ENCODE measurements at places on chromosomes 13 and 19. TPM values are rescaled to one million over a fixed set of nuclear protein-coding genes. Genes with fewer than 3 reads are reported as not detected.

DNA sequence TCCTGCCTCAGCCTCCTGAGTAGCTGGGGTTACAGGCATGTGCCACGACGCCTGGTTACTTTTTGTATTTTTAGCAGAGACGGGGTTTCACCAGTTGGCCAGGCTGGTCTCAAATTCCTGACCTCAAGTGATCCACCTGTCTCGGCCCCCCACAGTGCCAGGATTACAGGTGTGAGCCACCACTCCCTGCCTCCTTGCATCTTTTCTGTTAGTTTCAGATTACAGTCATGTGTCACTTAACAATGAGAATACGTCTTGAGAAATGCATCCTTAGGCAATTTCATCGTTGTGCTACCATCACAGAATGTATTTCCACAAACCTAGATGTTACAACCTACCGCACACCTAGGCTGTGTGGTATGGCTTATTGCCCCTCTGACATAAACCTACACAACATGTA is 180.4 kb downstream of the TM9SF2 start:
- peaks cover 3% of the 10 kb centered on the region for H3K4me1 ChIP-seq
- H3K4me3 ChIP-seq: no peak overlapping the region
- no peak overlapping the region for H3K27ac ChIP-seq
- H3K27me3 ChIP-seq: peaks cover 10% of the 10 kb centered on the region
- no peak for DNase-seq

DNA sequence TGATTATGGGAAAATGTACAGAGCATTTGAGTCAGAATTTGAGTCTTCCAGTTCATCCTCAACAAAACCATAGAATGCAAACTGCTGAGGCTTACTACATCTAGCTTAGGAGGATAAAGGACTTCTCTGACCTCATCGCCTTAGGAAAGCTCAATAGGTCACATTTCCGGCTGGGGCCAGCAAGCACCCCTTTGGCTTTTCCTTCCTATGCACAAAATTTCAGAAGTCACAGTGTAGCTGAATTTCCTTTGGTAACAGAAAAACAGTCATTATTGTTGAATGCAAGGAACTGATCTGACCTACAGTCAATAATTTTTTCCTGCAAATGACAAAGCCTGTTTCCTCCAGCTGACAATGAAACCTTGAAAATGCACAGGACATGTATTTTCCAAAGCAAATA is 32.8 kb upstream of the LRCH1 start:
- H3K4me3 ChIP-seq: no peak overlapping the region
- DNase-seq: no peak
- no peaks in the 10 kb centered on the region for H3K36me3 ChIP-seq
- H3K27ac ChIP-seq: no peak overlapping the region

DNA sequence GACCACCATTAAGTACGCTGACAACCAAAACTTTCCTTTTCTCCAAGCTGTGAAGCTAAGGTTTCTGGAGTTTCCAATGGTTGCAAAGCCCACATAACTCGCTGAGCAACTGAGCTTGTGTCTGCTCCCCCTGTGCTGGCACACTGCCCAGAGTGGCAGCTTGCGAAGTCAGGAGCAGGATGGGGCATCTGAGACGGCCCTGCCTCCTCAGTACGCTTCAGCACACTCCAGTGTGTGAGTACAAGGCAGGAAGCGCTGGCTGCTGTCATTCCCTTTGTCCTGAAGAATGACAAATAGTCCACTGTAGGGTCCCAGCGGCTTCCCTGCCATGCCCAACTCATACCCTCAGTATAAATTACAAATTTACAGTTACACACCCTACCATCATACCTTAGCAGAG is 51.5 kb downstream of the SKA3 start:
- H3K27ac ChIP-seq: no peak overlapping the region
- H3K27me3 ChIP-seq: no peaks in the 10 kb centered on the region
- peak; percentile 58 for DNase-seq

- H3K4me3 ChIP-seq: no peak overlapping the region
- no peak for DNase-seq
- H3K27ac ChIP-seq: no peak overlapping the region
- H3K27me3 ChIP-seq: peaks cover 96% of the 10 kb centered on the region
Observed at GRCh38 chr13:78597602-78597932, 5.8 kb downstream of the POU4F1 start.

DNA sequence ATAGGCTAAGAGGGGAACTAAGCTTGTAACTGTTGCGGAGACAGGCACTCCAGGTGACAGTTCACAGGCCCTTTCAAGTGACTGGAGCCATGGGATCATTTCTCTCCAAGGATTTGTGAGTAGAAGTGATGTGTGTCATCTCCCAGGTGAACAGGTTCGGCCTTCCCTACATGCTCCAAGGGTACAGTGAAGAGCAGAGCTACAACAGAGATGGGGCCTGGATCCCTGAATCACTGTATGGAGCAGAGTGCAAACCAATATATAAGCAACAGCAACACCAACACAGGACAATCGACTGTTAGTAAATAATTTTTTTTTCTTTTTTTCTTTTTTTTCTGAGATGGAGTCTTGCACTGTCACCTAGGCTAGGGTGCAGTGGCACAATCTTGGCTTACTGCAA is 15.0 kb downstream of the ZSCAN18 start:
- H3K36me3 ChIP-seq: peaks cover 62% of the 10 kb centered on the region
- no peaks in the 10 kb centered on the region for H3K27me3 ChIP-seq
- no peak for DNase-seq

- H3K27me3 ChIP-seq: no peaks in the 10 kb centered on the region
- no peak overlapping the region for H3K27ac ChIP-seq
- no peak overlapping the region for H3K4me3 ChIP-seq
- DNase-seq: no peak
- H3K4me1 ChIP-seq: peaks cover 51% of the 10 kb centered on the region
Observed at GRCh38 chr19:18763674-18764590, 27.2 kb downstream of the COMP start.

DNA sequence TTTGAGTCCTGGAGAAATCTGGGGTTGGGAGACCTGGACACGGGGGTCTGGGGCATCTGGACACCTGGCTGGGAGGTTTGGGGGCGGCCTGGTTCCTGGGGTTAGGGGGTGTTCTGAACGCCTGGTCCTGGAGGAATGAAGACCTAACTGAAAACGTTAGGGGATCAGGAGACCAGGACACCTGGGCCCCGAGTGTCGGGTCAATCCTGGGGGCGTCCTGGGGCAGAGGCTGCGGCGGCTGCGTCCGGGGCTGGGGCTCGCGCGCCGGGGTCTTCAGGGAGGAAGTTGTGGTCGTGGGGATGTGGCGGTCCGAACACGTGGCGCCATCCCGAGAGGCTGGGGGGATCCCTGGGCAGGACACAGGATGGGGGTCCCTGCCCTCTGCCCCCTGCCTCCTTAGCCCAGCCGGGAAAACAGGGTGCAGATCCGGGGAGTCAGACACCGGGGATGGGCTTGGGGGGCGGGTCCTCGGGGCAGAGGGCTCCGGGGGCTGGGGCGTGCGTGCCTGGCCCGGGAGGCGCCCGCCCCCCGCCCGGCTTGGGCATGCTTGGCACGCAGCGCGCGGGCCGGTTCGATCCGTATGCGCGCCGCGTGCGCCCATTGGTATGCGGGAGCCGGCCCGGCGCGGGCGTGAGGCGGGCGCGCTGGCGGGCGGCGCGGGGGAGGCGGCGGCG is 632 bp downstream of the NPAS1 start:
- no peak overlapping the region for H3K27ac ChIP-seq
- peaks cover 38% of the 10 kb centered on the region for H3K4me1 ChIP-seq
- no peak for DNase-seq
- no peaks in the 10 kb centered on the region for H3K36me3 ChIP-seq

- no peaks in the 10 kb centered on the region for H3K27me3 ChIP-seq
- DNase-seq: no peak
- H3K27ac ChIP-seq: no peak overlapping the region
- H3K4me1 ChIP-seq: no peaks in the 10 kb centered on the region
- no peaks in the 10 kb centered on the region for H3K36me3 ChIP-seq
- no peak overlapping the region for H3K4me3 ChIP-seq
Observed at GRCh38 chr13:50309882-50310594, 294.8 kb downstream of the KCNRG start.

DNA sequence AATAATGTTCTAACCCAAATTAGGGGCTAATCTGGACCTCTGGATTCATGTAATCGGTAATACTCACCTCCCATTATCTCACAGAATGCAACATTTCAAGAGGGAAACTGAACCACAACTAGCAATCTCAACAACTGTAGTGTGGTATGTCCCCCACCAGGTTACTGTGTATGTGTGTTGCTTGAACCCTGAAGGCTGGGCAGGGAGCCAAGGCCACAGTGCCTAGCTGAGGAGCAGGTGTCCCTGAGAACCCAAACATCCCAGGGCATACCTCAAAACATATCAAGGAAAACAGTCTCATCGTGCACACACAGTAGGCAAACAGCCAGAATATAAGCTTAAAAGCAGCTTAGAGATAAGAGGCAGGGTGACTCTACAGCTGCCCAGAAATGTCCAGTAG is 20.5 kb upstream of the NEK3 start:
- no peaks in the 10 kb centered on the region for H3K27me3 ChIP-seq
- peaks cover 27% of the 10 kb centered on the region for H3K36me3 ChIP-seq
- no peak overlapping the region for H3K4me3 ChIP-seq
- H3K4me1 ChIP-seq: no peaks in the 10 kb centered on the region
- no peak overlapping the region for H3K27ac ChIP-seq
- no peak for DNase-seq

DNA sequence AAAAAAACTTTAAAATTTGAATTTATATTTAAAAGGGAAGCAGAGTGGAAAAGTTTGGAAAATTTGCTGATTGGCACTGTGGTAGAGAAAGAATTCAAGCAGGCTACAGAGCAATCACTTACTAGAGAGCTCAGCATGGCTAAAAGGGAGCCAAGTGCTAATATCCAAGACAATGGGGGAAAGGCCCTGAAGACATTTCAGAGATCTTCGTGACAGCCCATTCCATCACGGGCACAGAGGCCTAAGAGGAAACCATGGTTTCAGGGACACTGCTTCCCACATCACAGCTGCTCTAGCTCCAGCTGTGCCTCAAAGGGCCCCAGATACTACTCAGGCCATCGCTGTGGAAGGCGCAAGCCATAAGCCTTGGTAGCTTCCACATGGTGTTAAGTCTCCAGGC is 73.7 kb downstream of the SGCG start:
- H3K36me3 ChIP-seq: no peaks in the 10 kb centered on the region
- no peak for DNase-seq
- H3K27me3 ChIP-seq: no peaks in the 10 kb centered on the region
- H3K27ac ChIP-seq: no peak overlapping the region

- no peak for DNase-seq
- no peak overlapping the region for H3K4me3 ChIP-seq
- no peak overlapping the region for H3K27ac ChIP-seq
- H3K4me1 ChIP-seq: no peaks in the 10 kb centered on the region
- no peaks in the 10 kb centered on the region for H3K27me3 ChIP-seq
Observed at GRCh38 chr13:49265822-49266221, 18.1 kb downstream of the CDADC1 start.

DNA sequence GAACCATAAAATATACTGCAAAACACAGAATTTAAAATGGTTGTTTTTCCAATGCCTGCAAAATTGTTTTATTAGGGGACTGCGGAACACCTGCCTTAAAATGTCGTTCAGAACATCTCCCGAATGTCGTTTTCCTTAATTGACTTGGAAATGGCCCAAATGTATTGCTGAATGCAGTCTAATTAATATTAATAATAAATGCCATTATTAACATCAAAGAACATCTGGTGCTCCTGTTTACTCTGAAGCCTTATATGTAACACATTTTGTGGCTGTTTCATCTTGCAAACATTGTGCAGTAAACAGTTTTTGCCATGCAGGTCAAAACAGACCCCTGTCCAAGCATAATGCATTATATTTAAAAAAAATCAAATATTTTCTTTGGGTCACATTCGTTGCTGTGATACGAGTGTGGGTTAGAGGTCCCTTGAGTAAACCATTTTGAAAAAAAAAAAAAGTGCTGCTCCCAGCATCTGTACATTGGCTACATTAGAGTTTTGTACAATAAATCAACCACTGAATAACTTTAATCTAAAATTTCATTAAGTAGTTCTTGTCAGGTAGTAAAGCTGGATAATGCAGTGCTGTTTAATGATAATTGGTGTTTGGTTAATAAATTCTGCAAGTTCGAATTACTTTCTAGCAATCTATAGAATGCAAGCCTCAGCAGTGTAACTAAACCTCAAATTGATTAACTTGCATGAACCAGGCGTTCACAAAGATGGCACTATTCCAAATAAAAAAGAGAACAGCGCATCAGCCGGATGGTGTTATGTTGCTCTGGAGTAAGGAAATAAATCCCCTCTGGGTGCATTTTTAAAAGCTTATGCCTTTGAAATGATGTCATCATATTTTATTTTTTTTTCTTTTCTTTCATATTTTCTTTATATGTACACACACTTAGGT is 140.2 kb downstream of the ZNF536 start:
- H3K27me3 ChIP-seq: no peaks in the 10 kb centered on the region
- DNase-seq: no peak
- no peak overlapping the region for H3K4me3 ChIP-seq
- no peaks in the 10 kb centered on the region for H3K36me3 ChIP-seq
- peaks cover 3% of the 10 kb centered on the region for H3K4me1 ChIP-seq

DNA sequence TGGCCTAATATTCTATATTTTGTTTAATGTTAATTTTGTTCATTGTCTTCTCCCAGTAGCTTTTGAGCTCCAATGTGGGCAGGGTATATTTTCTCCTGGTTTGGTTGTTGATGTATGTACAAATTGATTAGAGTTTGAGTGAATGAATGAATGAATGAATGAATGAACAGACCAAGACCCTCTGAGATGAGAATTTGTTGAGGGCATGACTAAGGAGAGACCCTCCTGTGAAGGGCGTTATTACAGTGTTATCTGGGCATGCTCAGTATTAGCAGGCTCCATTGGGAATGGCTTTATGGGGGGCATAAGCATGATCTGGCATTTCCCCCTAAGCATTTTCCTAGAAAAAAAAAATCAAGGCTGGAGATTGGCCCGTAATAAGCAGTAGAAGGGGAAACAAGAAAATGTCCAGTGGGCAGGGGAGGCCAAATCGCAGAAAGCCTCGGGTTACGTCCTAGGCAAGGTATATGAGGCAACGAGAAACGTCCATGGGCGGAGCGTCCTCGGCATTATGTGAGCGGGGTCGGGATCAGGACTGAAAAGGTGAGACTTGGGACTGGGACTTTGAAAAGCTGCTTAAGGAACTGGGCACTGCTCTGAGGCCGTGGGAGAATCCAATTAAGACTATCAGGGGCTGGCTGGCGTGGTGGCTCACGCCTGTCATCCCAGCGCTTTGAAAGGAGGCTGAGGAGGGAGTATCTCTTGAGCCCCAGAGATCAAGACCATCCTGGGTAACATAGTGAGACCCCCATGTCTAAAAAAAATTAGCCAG is 904 bp upstream of the ARHGAP33 start:
- no peaks in the 10 kb centered on the region for H3K27me3 ChIP-seq
- H3K27ac ChIP-seq: no peak overlapping the region
- DNase-seq: peak; percentile 32
- H3K36me3 ChIP-seq: peaks cover 23% of the 10 kb centered on the region
- peak overlapping the region; percentile 4 for H3K4me3 ChIP-seq
- H3K4me1 ChIP-seq: peaks cover 39% of the 10 kb centered on the region

- no peak for DNase-seq
- no peak overlapping the region for H3K4me3 ChIP-seq
- H3K27me3 ChIP-seq: no peaks in the 10 kb centered on the region
- H3K36me3 ChIP-seq: no peaks in the 10 kb centered on the region
Observed at GRCh38 chr13:22108283-22108942, 437.5 kb downstream of the FGF9 start.

GRCh38 chr19:18257503-18258470 is 16.5 kb downstream of the IQCN start:
- DNase-seq: no peak
- peaks cover 57% of the 10 kb centered on the region for H3K36me3 ChIP-seq
- no peak overlapping the region for H3K27ac ChIP-seq
- H3K4me1 ChIP-seq: peaks cover 6% of the 10 kb centered on the region
- peaks cover 14% of the 10 kb centered on the region for H3K27me3 ChIP-seq

ARL11 gene
- total RNA-seq: 0.44 TPM

MBD3L3 gene
- not detected for total RNA-seq

MCOLN1 gene
- total RNA-seq: 10.7 TPM

ADPRHL1 gene
- total RNA-seq: 3.6 TPM

NAPSA gene
- 0.79 TPM for total RNA-seq

HMGB1 gene
- total RNA-seq: 498 TPM

A1BG gene
- 10.8 TPM for total RNA-seq

GFY gene
- total RNA-seq: not detected

SIGLEC12 gene
- total RNA-seq: 0.06 TPM

All from spinal cord (tissue), 10 donors.